ENCODE measurements at places on chromosomes 5 and 9.

GRCh38 chr5:55558484-55558883, 23.7 kb upstream of the PLPP1 start:
- DNase-seq: no peak

- no peak for DNase-seq
Measured at GRCh38 chr5:143248822-143249579, 154.5 kb downstream of the NR3C1 start.

GRCh38 chr9:138047469-138048040, 170.0 kb downstream of the CACNA1B start:
- DNase-seq: no peak

- DNase-seq: no peak
Measured at GRCh38 chr5:173242079-173242478, 7.1 kb upstream of the NKX2-5 start.

Measured in cortex of kidney (tissue), 1 donor.